NCI-H345 (cell line): ENCODE measurements at places on chromosomes 2 and 18.

- no peak for DNase-seq
Measured at GRCh38 chr2:207883002-207883780, 113.5 kb upstream of the FZD5 start.

DNA sequence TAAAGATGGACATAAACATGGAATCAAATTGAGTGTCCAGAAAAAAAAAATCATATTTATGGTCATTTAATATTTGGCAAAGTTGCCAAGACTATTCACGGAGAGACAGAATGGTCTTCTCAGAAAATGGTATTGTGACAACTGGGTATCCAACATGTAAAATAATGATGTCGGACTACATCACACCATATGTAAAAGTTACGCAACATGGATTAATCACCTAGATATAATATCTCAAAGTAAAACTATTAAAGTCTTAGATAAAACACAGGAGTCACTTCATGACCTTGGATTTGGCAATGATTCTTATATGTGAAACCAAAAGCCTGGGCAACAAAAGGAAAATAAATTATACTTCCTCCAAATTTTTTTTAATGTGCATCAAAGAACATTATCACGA, 1591.7 kb upstream of the DDX18 start:
- DNase-seq: no peak

- DNase-seq: no peak
Measured at GRCh38 chr2:205640716-205641115, 41.6 kb upstream of the NRP2 start.

DNA sequence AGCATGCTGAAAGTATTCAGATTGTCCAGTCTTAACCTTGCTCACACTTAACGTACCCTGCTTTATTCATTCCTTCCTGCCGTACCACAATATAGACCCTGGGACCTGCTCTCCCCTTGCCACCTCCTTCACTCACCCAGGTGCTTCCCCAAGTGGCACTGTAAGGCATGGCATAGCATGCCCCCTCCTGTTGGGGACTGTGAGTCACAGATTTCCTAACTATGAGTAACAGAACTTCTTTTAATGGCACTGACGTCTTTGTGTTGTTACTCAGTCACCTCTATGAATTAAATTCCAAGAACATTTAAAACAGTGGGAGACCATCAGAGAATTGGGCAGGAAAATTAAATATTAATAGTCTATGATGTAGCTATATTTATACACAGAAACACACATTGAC, 117.2 kb downstream of the CTNNA2 start:
- DNase-seq: no peak

GRCh38 chr2:134079373-134079772, 174.5 kb upstream of the MGAT5 start:
- DNase-seq: no peak

- DNase-seq: no peak
Measured at GRCh38 chr2:64795024-64795592, 141.4 kb upstream of the SERTAD2 start.

- no peak for DNase-seq
Measured at GRCh38 chr2:60719331-60719730, 36.7 kb upstream of the PAPOLG start.

- no peak for DNase-seq
Measured at GRCh38 chr2:44148999-44149398, 19.7 kb upstream of the PPM1B start.
